Left ventricle myocardium superior (tissue), 1 donor: ENCODE measurements at places on chromosomes 5 and 9.

- DNase-seq, result no peak
Measured at GRCh38 chr9:90616806-90617205, 25.8 kb downstream of the DIRAS2 start.

- DNase-seq, result no peak
Measured at GRCh38 chr9:104091708-104092107, 2.4 kb upstream of the SMC2 start.

DNA sequence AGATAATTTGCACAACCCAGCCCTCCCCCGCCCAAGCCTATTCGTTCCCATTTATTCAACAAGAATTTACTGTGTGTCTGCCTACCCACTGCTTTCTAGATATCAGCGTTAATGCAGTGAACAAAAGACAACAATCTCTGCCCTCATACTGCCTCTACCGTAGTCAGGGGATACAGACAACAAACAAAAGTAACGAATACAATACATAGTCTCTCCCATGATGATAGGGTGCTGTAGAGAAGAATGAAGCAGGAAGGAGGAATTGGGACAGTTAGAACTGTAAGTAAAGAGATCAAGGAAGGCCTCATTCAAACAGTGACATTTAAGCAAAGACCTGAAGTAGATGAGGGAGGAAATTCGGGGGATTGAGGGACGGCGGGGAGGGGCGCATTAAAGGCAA lies 1.7 kb downstream of the GFM2 start:
- DNase-seq, result no peak

DNA sequence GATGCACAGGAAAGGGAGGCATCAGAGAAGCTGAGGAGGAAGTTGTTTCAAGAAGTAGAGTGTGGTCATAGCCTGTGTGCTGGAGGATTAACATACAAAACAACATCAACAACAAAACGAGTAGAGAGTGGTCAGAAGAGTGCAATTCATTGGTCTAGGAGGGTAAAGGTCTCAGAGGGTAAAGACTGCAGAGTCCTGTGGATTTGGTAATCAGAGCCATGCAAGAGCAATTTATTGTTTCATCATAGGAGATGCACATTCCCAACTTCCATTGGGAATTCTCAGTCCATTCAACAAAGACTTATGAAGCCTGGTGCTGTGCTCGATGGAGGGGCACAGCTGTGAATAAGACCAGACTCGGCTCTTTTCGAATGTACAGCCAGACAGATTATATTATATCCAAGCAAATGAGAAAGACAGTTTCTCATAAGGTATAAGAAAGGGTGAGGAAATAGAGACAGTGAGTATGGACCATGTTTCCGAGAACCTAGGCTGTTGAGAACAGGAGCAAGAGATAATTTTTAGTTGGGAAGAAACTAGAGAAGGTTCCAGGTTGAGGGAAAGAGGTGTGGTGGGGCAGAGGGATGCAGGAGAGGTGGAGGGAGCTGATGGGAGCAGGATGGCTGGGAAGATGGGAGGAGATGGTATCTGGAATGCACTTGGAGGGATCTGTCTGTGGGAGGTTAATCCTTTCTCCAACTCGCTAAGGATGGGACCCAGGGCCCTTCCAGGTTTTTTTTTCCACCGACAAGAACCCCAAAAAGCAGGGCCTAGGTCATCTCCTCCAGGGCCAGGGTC lies 7.9 kb upstream of the MYORG start:
- no peak for DNase-seq

DNA sequence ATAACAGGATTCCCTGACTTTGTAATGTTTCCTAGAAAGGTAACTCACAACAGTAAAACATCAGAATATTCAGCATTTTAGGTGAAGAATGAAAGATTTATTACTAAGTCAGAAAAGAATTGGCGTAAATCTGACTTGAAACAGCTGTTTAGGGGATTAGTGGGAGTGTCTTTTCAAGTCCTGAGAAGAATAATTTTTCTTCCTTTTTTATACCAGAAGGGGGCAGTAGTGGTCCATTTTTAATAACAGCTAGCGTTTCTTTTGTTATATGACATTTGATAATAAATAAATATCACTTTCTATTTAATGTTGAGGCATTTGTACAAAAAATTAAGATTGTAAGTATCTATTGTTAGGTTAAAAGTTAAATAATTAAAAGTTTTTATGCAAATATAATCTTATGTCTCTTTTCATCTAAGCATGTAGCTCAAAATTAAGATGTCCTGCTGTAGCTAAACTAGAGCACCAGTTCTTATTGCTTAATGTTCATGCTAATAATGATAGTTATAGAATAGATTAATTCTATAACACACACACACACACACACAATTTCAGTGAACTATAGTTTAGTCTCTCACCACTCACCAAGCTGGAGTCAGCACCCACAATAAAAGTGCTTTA lies 258.7 kb upstream of the ARRDC3 start:
- DNase-seq, result no peak

GRCh38 chr9:36928670-36929349 lies 105.3 kb downstream of the PAX5 start:
- DNase-seq, result no peak

DNA sequence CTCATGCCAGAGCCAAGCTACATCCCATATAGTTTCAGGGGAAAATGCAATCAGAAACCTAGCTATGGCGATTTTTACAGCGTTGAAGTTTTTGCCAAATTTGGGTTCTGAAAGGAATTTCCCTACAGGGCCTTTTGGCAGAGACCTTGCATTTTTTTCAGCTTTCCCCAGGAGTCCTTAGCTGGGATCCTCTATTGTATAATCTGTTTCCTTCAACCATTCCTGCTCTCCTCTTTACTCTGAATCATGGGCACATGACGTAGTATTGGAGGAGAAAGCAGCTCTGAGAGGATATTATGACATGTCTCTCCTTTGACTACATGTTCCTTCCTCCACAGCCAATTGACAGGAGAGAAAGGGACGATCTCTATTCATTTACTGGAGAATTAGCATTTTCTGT lies 118.5 kb upstream of the ERCC6L2 start:
- no peak for DNase-seq

GRCh38 chr5:35651002-35651756 lies 33.5 kb downstream of the SPEF2 start:
- DNase-seq, result no peak

GRCh38 chr9:86687788-86688187 lies 259.5 kb downstream of the GAS1 start:
- no peak for DNase-seq

DNA sequence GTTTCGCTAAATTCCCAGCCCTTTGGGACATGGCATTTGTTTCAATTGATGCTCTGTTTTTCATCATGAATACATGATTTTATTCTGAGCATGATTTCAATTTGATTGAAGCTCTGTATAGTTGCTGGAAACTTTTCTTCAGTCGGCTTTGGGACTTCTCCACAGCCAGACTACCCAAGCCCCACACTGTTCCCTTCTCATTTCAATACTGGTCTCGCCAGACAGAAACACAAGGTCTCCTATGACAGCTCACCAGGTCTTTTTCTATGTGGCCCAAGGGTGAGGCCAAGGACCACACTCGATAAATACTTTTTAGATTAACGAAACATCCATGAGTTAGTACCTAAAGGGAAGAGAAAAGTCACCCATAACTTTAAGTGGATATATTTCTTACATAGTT lies 132.2 kb downstream of the ARL15 start:
- no peak for DNase-seq

GRCh38 chr9:37719526-37719925 lies 34.1 kb upstream of the TRMT10B start:
- no peak for DNase-seq

GRCh38 chr5:80607832-80608231 lies 37.8 kb upstream of the ANKRD34B start:
- DNase-seq, result no peak

DNA sequence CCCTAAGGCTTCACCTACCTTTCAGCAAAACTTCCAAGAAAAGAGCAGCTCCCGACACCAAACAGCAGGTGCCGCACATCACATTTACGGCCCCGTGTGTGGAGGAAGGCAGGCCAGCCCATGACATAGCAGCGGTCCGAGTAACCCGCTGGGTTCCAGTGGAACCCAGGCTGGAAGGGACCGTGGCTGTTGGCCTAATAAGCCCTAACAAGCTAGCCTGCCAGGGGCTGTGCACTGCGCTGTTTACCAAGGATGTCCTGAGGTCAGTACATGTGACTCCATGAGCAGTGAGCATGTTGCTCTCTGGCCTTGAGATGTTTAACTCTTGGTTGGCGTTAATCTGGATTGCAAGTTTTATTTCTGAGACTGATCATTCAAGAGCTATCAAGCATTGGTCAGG lies 131.5 kb downstream of the FSTL4 start:
- no peak for DNase-seq

- no peak for DNase-seq
Measured at GRCh38 chr5:81762401-81762800, 11.5 kb upstream of the SSBP2 start.

- DNase-seq, result no peak
Measured at GRCh38 chr5:171288066-171288465, 21.0 kb upstream of the TLX3 start.

DNA sequence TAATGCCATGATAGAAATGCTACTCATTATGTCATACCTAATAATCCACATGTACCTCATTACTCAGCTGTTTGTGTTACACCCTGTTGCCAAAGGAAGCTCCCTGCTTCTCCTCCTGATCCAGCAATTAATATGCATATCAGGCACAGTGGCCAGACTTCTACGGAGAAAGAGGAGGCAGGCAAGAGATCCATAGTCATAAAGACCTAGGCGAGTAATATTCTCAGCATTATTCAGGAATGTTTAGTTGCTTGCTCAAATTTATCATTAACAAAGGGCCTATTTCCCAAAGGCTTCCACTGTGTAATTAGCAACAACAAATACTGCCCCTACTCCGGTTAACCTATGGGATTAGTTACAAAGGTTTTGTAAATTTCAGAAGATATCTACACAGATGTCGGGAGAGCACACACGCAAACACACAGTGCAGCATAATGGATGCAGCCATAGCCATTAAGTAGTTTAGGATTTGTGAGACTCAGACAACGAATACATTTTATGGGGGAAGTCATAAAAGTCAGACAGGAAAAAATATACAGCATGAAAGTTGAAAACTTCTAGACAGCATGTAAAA lies 192.6 kb downstream of the EFNA5 start:
- DNase-seq, result no peak

GRCh38 chr5:14321936-14322335 lies 178.8 kb downstream of the TRIO start:
- no peak for DNase-seq
